ENCODE measurements at places on chromosomes 2 and 18.

DNA sequence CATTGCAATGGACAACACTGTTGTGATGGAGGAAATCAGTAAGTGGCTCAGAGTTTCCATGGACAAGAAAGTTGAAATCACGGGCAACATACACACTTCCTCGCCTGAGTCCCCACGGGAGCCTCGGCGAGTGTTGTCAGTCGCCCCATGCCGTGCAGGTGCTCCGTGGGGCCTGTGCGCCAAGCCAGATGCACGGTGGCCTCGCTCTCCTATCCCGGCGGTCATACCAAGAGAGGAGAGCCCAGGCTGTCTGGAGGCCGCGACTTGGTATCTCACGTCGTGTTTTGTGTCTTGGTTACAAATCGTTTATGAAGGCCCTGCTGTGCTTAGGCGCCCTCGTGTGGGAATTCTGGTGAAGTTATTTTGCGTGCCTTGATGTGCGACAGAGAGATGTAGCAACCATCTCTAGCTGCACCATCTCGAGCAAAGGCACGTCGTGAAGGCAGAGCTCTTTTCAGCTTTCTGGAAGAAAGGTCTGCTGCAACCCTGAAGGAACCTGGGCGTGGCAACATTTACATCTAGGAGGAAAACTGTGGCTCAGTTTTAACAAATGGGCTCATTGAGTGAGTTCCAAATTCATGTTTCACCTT, 21.8 kb downstream of the ATG4B start:
- peak; percentile 25 for DNase-seq

- DNase-seq, result no peak
Observed at GRCh38 chr18:44178476-44178875, 502.2 kb upstream of the SETBP1 start.

DNA sequence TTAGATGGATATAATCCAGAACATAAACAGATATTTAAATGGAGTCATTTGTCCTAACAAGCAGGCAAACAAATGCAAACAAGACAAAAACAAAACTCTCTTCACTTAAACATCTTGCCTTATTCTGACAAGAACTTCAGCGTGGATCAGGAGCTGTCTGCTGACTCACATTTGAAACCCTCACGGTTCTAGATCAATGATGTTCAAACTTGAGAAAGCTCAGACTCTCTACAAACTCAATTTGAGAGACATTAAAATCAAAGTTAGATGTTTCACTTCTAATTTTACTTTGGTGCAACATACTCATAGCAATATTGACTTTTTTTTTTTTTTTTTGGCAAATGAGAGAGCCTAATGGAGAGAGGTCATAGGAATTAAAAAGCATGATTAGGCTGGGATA, 362.8 kb upstream of the SLC14A2 start:
- DNase-seq, result no peak

GRCh38 chr2:64153811-64154210, 9.6 kb upstream of the PELI1 start:
- DNase-seq, result no peak

- DNase-seq, result no peak
Observed at GRCh38 chr2:61640406-61640805, 102.2 kb upstream of the XPO1 start.

GRCh38 chr2:195575016-195575415, 82.0 kb upstream of the SLC39A10 start:
- no peak for DNase-seq

GRCh38 chr2:657766-658165, 19.4 kb downstream of the TMEM18 start:
- DNase-seq, result no peak

GRCh38 chr2:221572821-221573429, 821 bp upstream of the EPHA4 start:
- peak; percentile 36 for DNase-seq

GRCh38 chr2:166658901-166659300, 164.9 kb upstream of the SCN7A start:
- DNase-seq, result no peak

- no peak for DNase-seq
Observed at GRCh38 chr18:55249550-55249949, 290.3 kb upstream of the CCDC68 start.

- DNase-seq, result no peak
Observed at GRCh38 chr18:59623456-59624368, 73.5 kb downstream of the CCBE1 start.

- no peak for DNase-seq
Observed at GRCh38 chr2:18750672-18751554, 161.5 kb upstream of the NT5C1B start.

DNA sequence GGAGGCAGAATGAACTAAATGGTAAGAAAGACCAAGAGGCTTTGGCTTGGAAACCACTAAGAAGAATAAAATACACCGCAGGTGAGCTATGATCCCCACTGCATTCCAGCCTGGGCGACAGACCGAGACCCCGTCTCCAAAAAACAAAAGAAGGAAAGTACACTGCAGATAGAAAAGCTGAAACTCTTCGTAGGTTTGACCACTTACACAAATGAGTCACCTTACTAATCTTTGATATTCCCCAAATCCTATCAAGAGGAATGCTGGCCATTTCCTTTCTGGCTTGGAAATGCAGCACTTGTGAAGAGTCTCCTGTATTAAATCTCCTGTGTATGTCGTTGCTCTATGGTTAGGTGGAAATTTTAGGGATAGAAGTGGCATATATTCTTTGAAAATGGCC, 108.8 kb downstream of the MTCL1 start:
- no peak for DNase-seq

- DNase-seq, result no peak
Observed at GRCh38 chr2:54639609-54640008, 83.9 kb upstream of the EML6 start.

DNA sequence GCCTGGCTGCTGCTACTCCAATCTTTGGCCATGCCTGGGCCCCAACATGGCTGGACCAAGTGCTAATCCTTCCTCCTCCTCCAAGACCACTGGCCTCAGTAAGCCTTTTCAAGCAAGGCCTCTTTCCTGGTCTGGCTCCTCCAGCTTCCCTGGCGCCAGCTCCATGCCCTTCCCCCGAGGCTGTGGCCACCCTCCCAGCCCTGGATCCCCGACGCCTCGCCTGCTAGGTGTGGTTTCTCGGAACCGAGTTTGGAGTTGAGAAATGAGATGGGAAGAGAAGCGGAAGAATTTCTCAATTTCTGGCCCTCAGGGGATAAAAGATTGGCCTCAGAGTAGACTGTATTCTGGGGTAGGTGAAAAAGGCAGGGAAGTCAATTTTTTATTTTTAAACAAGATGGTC, 46.4 kb downstream of the ADCY3 start:
- no peak for DNase-seq

DNA sequence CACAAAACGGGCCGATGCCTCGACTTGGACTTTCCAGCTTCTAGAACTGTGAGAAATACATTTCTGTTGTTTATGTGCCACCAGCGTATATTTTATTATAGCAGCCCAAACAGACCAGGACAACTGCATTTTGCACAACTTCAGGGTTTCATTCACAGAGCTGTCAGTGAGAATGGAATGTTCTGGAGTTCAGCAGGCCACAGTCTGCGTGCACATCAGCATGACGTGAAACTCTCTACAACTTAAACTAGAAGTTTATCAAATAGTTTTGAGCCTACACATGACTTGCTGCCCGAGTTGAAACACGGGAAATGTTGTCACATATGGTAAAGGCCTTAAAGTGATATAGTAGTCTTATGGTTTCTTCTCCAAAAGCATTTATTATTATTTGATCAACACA, 3.9 kb upstream of the TRIB2 start:
- DNase-seq, result no peak
